ENCODE measurements at places on chromosomes 1 and 21.
A peak's percentile ranks its signal among the peaks of the same experiment; 100 is the strongest.

DNA sequence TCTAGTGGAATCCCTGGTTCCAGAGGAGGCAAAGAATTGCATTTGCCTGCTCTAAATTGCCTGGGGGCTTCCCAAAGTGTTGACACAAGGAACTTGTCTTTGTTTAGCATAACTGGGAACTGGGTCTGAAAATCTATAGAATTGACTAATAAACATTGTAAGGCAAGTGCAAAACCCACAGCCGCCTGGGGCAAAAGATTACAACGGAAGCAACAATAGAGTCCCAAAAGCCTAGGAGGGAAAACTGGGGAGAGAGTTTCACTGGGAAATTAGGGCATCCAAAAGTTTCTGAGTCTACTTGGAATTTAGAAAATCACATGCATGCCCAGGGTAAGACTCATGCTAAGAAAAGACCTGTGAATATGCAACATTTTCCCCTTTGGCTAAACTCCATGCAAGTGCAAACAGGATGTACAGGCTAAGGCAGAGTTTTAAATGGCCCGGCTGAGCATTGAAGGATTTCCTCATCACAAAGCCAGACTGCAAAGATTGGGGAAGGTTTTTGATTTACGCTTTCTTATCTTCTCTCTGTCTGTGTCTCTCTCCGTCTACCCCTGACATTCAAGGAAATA lies 725.3 kb upstream of the NCAM2 start:
- no peak for DNase-seq

- DNase-seq, result no peak
These were observed 74.1 kb upstream of the POU3F1 start for GRCh38 chr1:38120552-38121230.

GRCh38 chr21:30710499-30710898 lies 8.1 kb downstream of the KRTAP21-3 start:
- DNase-seq, result peak; percentile 55

GRCh38 chr1:10692401-10693021 lies 103.9 kb downstream of the CASZ1 start:
- DNase-seq, result peak; percentile 66

DNA sequence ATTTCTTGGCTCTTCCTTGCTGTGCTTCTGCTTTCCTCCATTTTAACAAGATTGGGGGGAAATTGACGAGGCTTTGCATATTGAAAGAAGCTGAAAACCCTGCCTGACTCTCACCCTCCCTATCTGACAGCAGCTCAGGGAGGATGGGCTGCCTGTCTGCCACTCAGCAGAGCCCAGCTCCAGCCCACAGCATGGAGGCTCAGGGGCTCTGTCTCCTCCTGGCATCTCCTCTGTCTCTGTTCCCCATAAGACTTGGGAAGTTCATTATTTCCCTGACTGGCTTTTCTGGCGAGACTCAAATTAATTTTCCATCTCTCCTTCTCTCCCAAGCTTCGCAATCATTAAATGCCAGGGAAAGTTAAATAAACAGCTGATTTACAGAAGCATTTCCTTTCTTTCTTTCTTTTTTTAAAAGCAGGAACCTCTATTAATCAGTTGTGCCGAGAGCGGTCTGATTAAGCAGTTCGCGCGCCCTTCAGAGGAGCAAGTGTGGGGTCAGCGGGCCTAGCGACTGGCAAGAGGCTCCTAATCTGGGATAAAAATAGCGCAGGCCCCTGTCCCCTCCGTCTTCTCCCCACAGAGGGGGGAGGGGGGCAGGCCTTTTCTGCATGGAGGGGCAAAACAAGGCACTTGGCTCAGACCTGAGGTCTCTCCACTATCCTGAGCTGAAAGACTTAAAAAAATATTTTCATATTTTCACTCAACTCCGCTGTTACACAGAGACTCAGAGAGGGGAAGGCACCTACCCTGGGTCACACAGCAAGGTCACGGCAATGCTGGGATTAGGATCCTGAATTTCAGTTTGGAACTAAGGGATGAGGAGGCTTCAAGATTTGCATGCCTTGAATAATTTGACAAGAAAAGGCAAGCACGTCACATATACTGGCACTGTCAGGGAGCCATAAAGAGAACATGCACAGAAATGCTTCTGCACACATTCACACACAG lies 170.4 kb downstream of the ACTL8 start:
- DNase-seq, result no peak

- no peak for DNase-seq
These were observed 199.2 kb upstream of the ST6GALNAC5 start for GRCh38 chr1:76668046-76668445.

DNA sequence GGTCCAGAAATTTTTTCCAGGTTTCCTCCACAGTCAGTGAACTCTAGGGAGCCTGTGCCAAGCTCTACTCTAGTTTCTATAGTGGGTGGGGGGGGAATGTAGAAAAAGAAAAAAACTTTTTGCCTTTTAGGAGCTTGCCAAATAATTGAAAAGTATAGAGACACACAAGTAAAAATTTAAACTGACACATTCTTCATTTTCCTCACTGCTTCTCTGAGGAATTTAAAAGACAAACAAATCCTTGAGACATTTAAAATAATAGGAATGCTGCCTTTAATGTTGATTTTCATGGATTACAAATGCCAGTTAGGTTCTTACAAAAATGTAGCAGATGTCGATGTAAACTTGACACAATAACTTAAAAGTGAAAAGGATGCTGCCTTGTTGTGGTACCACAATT lies 241.9 kb downstream of the DNM3 start:
- no peak for DNase-seq

GRCh38 chr1:7583291-7584096 lies 187.6 kb upstream of the VAMP3 start:
- DNase-seq, result no peak

GRCh38 chr1:184368354-184368753 lies 18.5 kb upstream of the C1orf21 start:
- no peak for DNase-seq
